ENCODE measurements at places on chromosomes 3 and 15.

DNA sequence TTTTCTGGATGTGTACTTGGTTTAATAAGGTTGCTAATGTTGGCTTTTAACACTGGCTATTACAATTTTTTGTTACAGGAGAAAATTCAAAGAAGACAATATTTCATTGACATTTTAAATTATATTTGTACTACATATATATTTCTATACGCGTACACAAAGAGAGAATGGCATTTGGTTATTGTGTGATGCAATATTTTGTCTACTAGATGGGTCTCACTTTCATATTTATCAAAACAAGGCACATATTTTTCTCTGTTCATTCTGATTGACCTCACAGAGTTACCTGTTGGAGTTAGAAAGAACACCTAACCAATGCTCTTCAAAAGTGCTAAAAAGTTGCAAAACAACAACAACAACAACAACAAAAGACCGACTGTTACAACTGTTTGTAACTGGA, 50.2 kb upstream of the VGLL3 start:
- no peak for DNase-seq

- DNase-seq = no peak
Observed at GRCh38 chr3:55000546-55000945, 72.7 kb upstream of the LRTM1 start.

DNA sequence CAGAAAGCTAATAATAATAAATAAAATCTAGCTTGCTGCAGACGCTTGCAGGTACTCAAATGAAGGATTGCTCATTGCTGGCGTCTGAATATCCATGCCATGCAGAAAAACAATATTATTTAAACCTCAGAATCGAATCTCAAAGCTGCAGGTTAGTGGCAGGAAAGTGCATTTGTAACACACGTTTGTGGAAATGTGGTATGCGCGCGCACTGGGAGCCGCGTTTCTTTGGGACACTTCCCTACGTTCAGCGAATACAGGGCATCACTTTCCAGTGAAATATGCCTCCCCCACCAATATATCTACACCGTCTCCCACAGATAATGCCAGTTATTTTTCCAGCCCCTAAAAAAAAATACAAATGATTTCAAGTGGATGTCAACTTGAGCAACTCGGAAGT, 37.1 kb downstream of the ZIC4 start:
- no peak for DNase-seq

DNA sequence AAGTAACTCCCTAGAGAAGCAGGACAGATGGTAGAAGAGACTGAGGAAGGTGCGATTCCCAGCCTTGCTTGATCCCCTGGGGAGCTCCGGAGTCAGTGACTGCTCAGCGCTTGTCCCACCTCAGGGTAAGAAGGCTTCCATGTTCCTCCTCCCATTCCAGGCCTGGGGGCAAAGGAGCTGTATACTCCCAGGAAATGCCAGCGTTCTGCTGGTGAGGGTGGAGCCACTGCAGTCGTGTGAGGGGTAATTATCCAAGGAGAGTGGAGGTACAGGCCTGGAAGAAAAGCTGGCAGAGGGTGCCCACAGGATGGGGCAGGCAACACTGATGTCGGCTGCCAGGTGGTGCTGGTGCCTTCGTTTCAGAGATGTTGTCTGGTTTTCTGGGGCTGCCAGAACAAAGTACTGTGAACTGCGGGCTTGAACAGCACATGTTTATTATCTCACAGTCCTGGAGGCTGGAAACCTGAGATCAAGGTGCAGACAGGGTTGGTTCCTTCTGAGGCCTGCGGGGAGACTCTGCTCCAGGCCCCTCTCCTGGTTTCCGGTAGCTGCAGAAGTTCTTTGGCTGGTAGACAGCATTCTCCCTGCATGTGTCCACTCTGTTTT, 12.1 kb upstream of the APBA2 start:
- DNase-seq = peak; percentile 57

DNA sequence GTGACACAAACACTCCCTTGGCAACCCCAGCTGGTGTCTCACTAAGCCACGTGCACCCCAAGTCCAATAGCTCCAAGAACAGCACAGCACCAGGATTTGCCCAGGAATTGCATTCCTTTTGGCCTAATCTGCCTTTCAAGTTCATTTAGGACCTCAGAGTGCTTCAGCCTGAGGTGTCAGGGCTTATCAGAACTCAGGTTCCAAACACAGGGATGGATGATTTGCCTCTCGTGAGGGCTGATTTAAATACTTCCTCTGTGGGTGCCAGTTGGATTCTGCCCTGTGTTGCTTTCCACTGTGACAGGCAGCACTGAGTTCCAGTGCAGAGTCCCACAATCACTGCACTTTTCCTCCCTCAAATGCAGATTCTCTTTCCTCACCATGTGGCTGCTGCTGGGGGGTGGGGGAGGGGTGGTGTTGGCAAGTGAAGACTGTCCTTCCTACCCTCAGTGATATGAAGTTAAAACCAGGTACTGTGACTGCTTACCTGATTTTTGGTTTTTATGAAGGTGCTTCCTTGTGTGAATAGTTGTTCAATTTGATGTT, 204.3 kb upstream of the STAC start:
- no peak for DNase-seq

GRCh38 chr3:193960487-193961274, 175.3 kb upstream of the HES1 start:
- no peak for DNase-seq

DNA sequence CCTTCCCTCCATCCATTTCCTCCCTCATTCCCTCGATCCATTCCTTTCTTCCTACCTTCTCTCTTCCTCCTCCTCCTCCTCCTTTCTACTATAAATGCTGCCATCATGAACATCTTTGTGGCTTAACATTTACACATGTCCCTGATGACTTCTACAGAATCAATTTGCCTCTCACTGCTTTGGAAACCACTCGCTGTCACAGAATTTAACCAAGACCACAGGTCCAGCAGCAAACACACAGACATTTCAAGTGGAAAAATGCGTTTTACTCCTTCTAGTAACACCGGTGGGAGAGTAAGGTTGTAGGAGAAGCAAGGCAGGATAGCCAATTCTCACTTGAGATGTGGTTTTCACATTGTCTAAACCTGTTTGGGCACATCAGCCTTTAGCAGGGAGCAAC, 101.4 kb upstream of the LRIG1 start:
- no peak for DNase-seq

GRCh38 chr15:77409259-77410156, 10.4 kb downstream of the PEAK1 start:
- peak; percentile 3 for DNase-seq

Measured in CD4-positive, alpha-beta T cell treated with Interleukin-6 for 4 hours (primary cell).